ENCODE measurements at places on chromosomes 16 and 17.

DNA sequence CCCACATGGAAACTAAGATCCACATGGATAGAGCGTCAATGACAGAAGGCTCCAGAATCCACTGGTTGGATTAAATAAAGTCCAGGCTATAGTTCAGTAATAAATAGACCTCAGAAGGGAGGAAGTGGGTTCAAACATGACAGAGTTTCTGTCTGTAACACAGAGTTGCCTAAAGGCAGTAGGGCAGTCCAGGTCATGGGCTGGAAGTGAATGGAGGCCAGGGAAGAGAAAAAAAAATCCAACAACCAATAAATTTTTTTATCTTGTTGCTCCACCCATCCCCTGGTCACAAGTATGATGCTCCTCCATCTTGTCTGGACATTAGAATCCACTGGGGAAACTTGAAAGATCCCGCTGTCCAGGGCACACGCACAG lies 92.4 kb downstream of the RGS9 start:
- no peak for DNase-seq

DNA sequence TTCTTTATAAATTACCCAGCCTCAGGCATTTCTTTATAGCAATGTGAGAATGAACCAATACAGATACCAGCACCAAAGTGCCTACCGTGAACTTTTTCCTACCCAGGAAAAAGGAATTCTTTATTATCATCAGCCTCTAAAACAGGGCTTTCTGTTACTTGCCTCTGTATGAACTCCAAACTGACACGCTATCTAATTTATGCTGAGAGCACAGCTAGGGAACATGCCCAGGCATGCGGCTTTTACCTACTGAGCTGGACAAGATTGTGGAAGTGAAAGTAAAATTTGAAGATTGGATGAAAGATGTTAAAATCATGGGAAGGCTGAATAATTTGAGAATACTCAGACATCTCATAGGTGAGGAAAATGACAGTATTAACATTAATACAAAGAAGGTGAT lies 24.4 kb upstream of the ADCY9 start:
- DNase-seq = no peak

GRCh38 chr16:12132290-12132689 lies 155.8 kb downstream of the SNX29 start:
- no peak for DNase-seq

- peak; percentile 64 for DNase-seq
These were observed 2.3 kb upstream of the PHF12 start for GRCh38 chr17:28953444-28954118.

GRCh38 chr17:72839131-72839725 lies 253.3 kb downstream of the SLC39A11 start:
- DNase-seq = no peak

GRCh38 chr17:19357351-19357750 lies 5.2 kb downstream of the B9D1 start:
- no peak for DNase-seq

DNA sequence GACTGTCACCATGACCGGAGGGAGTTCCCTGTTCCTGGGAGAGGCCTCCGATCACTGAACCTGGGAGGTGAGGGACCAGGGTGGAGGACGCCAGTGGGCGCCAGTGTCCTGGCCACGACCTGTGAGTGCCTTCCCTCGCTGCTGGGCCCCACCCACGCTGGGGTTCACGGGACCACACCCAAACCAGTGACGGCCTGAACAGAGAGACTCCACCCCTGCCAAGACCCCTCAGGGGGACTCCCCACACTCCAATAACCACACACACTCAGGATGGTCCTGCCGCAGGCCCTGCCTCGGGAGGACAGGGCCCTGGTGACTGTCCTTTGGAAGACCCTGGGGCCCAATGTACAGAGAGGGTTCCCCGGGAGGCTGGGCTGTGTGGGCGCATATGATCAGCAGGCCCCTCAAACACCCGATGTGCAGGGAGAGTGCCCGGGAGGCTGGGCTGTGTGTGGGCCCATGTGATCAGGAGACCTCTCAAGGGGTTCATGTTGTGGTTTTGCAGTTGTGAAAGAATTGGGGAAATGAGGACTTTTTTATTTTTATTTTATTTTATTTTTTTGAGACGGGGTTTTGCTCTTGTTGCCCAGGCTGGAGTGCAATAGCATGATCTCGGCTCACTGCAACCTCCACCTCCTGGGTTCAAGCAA lies 26.6 kb downstream of the TPSD1 start:
- DNase-seq = no peak

DNA sequence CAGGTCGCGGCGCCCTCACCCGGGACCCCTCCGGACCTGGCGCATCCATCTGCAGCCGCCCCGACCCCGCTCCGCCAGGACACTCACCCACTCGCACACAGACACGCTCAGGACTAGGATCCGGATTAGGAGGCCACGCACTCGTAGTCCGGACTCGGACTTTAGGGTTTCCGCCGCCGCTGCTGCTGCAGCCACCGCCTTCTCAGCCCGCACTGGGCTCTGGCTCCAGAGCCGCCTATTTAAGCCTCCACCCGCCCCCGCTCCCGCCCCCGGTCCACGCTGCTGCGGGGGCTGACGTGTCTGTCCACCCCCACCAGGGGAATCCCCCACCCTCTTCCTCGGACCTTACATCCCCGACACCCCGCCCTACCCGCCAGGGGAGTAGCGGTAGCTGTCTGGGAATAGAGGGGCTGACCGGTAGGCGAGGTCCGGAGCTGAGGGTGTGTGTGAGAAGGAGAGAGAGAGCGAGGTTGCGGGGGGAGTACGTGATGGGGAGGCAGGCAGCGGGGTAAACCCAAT lies at the start of gene RRAD:
Gene RRAD, minus strand, starts transcription at position 214 of the 519 bp plus-strand sequence. CDS start 356 bp downstream, outside the sequence.
- DNase-seq = peak; percentile 59

DNA sequence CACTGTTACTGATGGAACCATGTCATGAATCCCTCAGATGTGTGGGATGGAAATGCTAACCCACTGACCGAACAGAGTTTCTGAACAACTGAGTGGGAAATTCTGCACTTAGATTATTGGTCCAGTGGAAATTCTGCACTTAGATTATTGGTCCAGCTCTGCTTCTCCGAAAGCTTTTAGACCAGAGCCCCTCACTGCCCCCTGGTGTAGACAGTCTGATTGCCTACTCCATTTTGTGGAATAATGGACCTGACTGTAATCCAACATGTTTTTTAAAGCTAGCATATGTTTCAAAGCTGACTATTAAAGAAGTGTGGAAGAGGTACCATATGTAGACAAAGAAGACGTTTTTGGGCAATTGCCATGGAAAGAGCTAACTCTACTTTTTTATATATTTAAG lies 50.3 kb upstream of the TBX2 start:
- DNase-seq = no peak

DNA sequence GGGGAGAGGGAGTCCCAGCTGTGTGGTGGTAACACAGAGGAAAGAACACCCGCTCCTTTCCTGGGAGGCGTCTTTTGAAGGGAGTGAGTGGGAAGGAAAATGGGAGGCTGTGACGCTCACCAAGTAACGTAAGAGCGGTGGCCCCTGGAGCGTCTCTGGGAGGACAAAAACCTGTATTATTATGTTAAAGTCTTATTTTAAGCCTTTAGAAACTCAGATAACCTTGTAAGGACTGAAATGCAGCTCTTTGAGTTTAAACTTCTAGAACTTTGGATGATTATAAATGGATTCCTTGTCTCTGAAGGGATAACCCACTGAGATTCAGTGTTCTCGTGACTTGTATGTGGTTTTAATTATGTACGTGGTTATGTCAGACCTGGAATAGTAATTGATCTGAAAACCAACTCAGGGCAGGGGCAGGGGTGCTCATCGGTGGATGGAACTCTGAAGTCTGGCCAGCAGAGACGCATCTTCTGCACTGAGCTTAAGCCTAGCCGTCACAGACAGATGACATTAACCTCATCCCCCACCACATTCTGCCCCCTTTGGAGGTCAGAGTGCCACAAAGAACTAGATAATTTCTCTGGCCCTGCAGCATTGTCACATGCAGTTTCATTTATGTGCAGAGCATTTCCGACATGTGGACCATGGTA lies 41.8 kb upstream of the SLC12A3 start:
- no peak for DNase-seq

GRCh38 chr17:35900708-35901480 lies 20.7 kb upstream of the CCL5 start:
- no peak for DNase-seq

GRCh38 chr16:14672403-14672971 lies 21.6 kb downstream of the PLA2G10 start:
- DNase-seq = peak; percentile 75

DNA sequence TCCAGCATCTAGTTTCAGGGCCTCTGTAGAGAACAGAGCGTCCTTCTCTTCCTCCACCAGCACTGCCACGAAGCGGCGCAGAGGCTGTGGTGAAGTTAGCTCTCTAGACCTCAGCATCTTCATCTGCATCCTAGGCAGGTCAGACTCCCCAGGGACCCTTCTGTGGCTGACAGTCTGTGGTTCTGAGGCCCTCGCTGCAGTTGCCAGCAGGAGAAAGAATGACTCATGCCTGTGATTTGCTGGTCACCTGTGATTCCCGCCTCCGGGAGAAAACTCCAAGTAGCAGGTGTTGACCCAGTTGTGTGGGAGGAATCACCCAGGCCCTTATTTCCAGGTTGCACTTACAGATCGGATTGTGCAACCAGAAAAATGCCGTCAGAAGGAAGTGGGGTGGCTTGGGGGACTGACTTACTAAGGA lies 117.3 kb upstream of the CACNG5 start:
- DNase-seq = peak; percentile 53

DNA sequence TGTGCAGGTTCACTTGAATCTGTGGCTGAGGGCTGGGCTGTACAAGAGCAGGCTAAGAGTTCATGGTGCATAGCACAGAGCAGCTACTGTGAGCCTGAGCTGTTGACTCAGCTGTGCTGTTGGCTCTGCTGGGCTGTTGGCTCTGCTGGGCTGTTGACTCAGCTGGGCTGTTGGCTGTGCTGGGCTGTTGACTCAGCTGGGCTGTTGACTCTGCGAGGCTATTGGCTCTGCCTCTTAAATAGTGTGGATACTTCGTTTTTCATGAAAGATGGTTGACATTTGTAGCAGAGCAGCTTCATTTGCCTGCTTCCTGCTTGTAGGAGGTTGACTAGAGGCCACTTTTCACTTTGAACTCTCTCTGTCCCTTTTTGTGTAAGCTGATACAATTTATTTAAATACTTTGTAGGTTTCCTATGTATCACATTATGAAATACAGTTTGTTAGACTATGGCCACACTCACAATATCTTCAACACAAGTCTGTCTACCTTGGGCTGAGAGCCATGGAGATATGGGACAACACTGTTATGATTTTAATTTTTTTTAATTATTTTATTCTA lies 40.3 kb upstream of the CCNF start:
- DNase-seq = no peak

DNA sequence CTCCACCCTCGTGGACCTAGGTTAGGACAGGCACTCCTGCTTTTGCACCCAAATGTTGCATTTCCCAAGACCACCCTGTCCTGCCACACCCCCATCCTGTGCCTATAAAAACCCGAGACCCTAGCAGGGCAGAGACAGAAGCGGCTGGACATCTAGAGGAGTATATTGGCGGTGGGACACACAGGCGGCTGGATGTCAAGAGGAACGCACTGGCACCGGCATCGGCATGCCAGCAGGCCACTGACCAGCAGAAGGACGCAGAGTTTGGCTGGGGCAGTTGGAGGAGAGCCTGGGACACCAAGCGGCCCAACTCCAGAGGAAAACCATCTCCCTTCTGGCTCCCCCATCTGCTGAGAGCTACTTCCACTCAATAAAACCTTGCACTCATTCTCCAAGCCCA lies 14.7 kb upstream of the WFIKKN2 start:
- DNase-seq = no peak

DNA sequence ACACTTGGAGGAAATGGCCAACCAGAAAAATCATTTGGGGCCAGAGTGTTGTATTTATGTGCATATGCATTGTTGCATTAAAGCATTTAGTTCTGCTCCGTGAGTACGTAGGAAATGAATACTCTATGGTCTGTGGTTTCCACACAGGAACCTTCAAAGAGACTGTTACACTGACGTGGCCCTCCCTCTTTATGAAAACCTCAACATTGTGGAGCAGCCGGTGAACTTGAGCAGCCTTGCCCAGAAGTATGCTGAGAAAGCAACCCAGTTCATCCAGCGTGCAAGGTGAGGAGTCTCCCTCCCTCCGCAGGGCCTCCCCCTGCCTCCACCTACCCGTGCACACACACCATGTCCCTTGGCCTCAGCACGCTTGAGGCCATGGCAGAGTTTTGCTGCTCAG lies 65.2 kb downstream of the ARSG start:
- peak; percentile 58 for DNase-seq

DNA sequence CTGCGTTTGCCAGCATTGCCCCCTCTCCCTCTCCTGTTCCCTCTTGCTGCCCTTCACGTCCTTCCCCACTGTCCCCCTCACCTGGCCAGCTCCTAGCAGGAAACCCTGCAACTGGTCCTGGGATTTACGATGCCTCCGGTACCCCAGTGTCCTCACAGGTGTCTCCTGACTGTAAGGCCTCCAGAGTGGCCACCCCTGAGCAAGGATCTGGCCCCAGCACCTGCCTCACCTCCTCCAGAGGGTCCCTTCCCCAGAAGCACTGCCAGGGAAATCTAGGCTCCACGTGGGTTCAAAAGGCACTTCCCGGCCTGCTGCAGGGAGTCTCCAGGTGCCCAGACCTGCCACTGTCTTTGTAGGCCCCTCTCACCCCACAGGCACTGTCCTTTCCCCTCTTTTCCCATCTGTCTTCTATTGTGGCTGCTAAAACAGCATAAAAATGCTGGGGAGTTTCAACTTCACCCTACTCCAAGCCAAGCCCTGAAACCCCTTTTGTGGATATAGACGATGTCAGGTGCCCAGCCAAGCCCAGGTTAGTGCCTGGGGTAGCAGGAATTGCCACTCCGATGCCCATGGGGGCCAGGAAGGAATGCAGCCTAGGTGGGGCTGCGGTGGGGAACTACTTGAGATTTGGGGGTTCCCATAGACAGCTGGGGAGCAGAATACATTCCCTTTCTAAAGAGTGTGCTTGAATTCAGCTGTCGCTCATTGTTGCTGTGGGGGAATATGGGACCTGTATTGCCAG lies 25.7 kb downstream of the RAB11FIP4 start:
- DNase-seq = no peak

GRCh38 chr16:69481901-69482341 lies 57.5 kb downstream of the CYB5B start:
- DNase-seq = no peak

DNA sequence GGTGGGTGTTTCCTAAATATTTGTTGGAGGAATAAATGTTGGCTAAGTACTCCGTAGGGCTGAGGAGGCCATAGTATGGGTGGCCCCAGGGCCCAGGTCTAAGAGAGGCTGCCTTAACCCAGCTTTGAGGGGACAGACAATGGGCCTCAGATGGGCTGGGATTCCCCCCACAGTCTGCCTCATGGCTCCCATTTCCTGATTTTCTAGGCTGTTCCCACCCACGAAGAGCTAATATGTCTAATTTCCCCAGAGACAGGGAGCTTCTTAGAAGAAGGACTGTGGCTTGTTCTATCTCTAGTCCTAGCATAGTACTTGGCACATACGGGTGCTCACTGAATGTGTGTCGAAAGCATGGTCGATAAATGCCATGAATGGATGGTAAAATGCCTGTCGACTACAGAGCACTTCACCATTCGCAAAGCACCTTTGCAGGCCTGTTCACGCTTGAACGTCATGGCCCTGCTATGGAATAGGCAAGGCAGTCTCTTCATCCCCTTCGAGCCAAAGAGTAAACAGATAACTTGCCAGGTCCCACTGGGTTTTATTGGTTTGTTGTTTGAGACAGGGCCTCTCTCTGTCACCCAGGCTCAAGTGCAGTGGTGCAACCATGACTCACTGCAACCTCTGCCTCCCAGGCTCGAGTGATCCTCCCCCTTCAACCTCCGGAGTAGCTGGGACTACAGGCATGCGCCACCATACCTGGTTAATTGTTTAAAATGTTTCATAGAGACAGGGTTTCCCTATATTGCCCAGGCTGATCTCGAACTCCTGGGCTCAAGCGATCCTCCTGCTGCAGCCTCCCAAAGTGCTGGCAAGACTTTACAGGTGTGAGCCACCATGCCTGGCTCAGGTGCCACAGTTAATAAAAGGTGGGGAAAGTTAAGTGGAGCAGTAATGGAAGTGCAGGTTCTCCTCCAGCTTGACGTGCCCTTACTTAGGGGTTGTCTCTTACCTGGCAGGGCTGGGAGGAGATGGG lies 9.7 kb downstream of the CHAD start:
- DNase-seq = no peak
